Nephron progenitor cell (in vitro differentiated cells): ENCODE measurements at places on chromosomes 7 and 10.

- DNase-seq, result no peak
Observed at GRCh38 chr10:26841733-26842317, 18.9 kb downstream of the ABI1 start.

DNA sequence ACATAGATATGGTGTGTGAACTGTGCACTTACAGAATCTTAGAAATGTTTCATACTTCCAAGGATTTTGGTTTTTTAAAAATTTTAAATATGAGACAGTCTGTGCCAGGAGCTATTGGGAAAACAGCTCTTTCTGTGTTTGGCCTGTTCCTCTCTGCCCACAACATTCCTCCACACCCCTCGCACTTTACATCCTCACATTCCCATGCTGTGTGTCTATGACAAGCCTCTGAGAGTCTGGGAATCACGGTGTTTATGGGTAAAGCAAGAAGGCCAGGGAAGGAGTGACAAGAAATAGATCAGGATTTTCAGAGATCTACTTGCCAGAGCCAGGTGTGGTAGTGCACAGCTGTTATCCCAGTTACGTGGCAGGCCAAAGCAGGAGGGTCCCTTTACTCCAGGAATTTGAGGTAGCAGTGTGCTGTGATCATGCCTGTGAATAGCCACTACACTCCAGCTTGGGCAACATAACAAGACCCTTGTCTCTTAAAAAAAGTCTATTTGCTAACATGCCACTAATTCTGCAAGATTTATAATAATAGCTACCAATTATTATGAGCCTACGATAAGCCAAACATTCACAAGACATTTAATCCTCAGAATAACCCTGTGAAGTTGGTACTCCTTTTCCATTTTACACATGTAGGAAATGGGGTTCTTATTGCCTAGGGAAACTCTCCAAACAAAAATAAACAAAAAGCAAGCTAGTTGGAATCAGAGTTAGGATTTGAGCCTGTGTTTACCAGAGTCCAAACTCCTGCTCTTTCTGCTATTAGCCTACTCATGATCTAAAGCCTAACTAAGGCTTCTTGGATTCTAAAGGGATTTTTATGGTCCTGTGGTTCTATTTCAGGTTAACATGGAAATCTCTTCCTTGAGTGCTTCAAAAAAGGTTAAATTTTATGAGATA, 168.3 kb upstream of the SP8 start:
- DNase-seq, result no peak

GRCh38 chr10:117457932-117458331, 82.7 kb upstream of the PDZD8 start:
- no peak for DNase-seq

DNA sequence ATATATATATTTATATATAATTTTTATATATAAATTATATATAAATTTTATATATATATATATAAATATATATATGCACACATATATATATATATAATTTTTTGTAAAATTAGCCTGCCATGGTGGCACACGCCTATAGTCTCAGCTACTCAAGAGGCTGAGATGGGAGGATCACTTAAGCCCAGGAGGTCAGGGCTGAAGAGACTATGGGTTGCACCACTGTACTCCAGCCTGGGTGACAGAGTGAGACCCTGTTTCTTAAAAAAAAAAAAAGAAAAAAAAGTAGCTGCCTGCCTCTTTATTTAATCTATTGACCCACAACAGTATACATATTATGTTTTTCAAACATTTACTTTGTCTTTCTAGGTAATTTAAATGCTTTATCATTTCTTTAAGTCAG, 19.2 kb downstream of the BCAP29 start:
- no peak for DNase-seq

GRCh38 chr10:59463909-59464308, 101.6 kb upstream of the FAM13C start:
- DNase-seq, result no peak

DNA sequence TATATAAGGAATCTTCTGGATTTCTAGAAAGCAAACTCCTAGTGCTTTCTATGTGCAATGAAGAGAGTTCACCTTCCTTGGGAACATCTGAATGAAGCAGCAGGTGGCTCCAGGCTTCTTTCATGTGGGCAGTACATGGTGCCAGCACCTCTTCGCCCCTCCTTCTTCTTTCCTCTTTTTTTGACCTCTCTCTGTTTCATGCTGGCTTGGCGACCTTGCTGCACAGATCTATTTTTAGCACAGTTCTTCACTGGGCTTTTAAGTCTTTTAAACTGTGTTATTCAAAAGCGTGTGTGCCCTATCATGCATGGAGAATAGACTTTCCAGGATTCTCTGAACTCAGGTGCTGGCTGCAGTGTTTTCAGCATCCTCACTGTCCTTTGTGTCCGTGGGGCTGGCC, 400.3 kb upstream of the PRKCQ start:
- DNase-seq, result no peak

DNA sequence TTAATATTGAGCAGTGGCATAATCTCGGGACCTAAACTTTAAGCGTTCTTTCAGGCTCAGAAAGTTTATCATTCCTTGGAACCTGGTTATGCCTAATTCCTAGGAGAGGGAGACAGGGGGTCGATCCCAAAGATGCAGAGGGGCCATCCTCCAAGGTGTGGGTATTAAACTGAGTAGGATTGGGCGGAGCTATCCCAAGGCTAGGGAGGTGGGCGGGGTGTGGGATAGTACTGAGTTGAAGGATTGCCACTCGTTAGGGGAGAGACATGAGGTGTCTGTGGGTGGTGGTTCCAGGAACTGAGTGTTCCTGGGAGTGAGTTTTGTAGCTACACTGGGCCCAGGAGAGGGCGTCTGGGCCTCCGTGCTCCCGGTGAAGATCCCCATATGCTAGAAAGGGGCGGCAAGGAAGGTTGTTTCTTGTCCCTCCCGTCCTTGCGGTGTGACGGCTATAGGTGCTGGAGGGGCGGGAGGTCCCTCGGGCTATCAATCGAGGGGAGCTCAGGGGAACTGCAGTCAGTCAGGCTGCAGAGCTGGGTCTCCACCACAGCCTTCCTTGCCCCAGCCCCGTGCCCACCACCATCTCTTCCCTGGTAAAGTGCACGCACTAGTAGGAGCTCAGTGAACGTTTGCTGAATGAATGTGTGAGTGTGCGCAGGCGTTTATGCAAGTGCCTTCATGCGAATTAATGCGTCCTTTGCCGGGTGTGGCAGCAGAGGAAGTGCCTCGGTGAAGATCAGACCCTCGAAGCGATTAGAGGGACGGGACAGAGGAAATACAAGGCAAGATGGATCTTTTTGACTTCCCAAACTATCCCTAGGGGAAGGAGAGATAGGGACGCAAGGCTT, 3.0 kb upstream of the HMX2 start:
- DNase-seq, result peak; percentile 29

- no peak for DNase-seq
Observed at GRCh38 chr7:26293569-26294308, 2.1 kb downstream of the SNX10 start.

DNA sequence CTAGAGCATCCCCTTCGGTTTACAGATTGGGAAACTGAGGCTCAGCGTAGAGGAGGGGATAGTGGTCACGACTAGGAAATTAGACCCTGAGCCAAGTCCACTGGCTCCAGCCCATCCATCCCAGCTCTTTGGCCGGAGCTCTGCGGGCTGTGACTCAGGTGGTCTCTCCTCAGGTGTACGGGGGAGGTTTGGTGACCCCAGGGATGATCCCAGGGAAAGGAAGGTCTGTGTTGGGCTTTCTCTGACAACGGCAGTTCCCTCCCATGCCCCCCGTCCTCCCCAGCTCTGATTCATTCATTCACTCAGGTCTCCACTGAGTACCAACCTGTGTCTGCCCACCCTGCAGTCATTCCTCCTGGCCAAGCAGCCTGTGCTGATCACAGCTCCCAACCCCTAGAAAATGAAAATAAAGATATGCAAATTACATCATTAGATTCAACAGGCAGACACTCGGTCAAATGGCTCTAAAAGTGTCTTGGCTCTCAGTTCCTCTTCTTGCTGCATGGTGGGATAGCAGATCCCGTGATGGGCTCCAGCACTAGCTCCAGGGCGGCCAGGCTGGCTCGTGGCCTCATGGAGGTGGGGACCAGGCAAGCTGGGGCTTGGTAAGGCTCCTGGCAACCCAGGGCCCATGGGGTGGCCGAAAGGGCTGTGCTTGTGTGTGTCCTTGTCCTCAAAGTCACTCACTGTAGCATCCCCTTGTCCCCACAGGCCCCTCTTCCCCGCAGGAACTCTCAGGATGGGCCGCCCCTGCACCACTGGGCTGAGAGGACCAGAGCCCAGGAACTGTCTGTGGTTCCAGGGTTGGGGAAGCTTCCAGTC, 37.8 kb downstream of the CLRN3 start:
- no peak for DNase-seq

DNA sequence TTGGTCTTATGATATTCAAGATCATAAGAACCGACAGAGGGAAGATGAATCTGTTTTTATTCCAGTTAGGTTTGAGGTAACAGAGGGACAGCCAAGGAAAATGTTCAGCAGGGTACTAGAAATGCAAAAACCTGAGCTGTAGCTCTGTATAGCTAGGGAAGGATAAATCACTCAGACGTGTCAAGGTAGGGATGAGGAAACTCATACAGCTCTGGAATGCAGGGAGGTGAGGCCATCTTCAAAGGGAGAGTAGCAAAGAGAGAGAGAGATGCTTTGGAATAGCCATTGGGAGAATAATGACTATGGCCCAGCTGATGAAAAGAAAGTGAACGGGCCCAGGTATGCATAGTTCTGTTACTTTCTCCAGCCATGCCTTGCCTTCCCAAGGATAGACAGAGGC, 77.8 kb downstream of the PAX2 start:
- DNase-seq, result no peak

DNA sequence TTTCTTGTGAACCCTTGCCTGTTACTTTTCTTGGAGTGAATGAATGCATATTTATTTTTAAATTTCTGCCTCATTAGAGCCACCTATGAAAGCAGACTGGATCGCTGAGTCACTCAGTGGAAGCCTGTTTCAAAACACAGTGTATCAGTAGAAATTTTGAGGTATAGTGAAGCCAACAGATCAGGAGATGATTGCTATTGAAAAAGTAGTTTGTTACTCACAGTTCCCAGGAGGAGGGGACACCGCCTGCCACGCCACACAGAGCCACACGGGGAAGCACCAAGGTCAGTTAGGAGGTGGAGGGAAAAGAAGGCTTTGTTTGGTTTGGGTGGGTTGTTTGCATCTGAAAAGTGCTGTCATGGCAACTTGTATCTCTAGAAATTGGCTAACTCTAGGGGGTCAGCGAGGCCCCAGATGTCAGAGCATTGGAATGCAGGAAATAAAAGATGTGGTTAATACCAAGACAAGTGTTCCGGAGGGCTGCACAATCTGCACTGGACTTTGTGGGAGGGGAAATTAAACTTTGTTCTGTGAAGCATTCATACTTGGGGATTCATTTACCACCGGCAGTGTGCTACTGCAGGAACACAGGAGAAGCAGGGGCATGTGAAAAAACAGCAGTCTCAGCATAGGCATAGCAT, 106.4 kb upstream of the SDK1 start:
- DNase-seq, result no peak

- no peak for DNase-seq
Observed at GRCh38 chr7:105672801-105673200, 91.5 kb upstream of the EFCAB10 start.
